ENCODE measurements at places on chromosomes 1 and 21.

DNA sequence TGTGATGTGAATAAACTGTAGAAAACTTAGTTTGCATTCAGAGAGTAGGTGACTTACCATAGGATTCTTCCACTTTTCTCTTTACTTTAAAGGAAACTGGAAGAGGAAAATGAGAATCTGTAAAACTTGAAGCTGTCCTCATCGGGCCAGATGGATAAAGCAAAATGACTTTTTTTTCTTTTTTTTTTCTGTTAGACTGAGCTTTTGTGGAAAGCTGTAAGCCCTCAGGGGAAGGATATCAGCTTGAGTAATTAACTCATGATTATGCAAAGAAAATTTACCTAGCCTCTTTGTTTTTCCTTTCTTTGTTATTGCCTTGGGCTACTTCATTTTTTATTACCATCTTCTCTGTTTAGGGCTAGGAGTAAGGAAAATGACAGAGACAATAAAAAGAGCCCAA is 53.4 kb downstream of the DPH5 start:
- DNase-seq: no peak

DNA sequence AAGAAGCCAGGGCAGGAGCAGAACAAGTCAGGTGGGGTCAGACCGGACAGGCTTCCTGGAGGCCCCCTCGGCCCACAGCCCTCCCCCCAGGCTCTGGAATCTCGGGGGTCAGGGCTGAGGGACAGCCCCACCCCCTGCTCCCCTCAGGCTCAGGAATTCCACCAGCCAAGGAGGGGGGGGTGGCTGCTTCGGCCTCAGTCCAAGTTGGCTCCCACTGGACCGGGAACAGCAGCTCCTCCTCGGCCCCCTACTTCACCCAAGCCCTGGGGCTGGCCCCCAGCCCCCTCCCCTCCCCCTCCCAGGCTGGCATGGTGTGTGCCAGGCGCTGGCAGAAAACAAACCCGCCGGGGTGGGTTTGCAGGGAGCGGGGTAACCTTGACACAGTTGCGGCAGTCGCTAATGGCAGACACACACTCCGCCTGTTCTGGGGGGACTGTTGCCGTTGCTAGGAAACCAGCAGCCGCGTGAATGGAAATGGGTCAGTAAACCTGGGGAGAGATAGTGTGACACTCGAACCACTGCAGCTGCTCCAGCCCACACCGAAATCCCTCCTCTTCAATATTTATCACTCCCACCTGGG is 32.4 kb downstream of the AHDC1 start:
- DNase-seq: no peak

DNA sequence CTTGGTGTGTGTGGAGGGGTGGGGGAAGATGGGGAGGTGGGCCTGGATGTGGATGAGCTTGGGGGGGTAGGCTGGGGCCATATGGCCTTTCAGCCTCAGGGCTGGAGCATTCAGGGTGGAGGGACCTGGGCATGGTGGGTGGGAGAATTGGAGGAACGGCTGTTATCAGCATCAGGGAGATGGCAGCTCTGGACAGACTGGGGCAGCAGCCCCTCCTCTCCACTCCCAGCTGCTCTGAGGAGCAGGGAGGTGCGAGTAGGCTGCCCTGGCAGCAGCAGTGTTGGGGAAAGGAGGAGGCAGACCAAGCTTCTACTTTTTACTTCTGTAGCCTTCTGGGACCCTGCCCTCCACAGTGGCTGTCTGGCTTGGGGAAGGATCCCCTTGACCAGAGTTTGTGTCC is 10.2 kb downstream of the PPFIA4 start:
- no peak for DNase-seq

- DNase-seq: no peak
Observed at GRCh38 chr1:109427171-109427467, 871 bp upstream of the PSMA5 start.

GRCh38 chr21:34669149-34669879 is 520 bp downstream of the CLIC6 start:
- peak; percentile 37 for DNase-seq

- DNase-seq: no peak
Observed at GRCh38 chr1:178489399-178489798, 7.4 kb downstream of the CLEC20A start.

DNA sequence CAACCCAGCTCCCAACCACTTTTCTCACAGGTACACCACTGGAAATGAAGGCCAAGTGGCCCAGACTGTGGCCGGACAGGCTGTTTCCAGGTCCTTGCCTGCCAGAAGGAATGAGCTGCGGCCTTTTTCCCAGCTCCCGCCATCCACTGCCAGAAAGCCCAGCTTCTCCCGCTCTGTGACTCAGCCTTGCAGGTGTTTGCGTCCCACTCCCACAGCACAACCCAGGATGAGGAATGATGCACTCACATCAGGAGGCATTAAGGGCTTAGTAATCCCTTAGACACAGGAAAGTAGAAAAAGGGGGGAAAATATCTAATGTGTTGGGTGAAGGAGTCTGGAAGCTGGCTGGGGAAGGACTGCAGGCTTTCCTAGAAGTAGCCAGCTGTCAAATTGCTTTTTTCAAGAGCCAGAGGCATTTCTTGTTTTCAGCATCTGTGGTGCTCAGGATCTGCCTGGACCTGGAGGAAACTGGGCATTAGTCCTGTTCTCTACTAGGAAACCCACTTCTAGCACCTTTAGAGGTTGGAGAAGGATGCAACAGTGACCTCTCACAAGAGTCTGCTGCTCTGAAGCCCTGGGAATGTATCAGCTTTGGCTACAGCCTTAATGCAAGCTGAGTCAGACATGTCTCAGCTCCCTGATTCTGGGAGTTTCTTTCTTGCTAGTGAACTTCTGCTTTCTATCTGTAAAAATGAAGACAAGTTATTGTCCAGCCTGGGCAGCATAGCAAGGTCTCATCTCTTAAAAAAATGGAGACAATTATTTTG is 13.2 kb upstream of the MAP1LC3C start:
- DNase-seq: no peak

- DNase-seq: peak; percentile 32
Observed at GRCh38 chr1:247322849-247323586, 8.6 kb downstream of the ZNF496 start.

GRCh38 chr1:69649383-69649990 is 81.8 kb downstream of the LRRC7 start:
- DNase-seq: no peak

GRCh38 chr1:204556458-204557052 is 40.3 kb downstream of the MDM4 start:
- no peak for DNase-seq

GRCh38 chr1:2324553-2325366 is 66.6 kb downstream of the MORN1 start:
- no peak for DNase-seq

GRCh38 chr1:235932090-235932510 is 65.4 kb upstream of the LYST start:
- no peak for DNase-seq

- no peak for DNase-seq
Observed at GRCh38 chr21:36204980-36205379, 48.4 kb downstream of the DOP1B start.

GRCh38 chr1:48728584-48728983 is 48.1 kb downstream of the BEND5 start:
- DNase-seq: no peak

- no peak for DNase-seq
Observed at GRCh38 chr1:117579221-117579906, 26.5 kb upstream of the TENT5C start.

GRCh38 chr21:17631195-17631594 is 18.5 kb upstream of the BTG3 start:
- no peak for DNase-seq

GRCh38 chr1:212953321-212953720 is 3.0 kb downstream of the VASH2 start:
- DNase-seq: no peak

DNA sequence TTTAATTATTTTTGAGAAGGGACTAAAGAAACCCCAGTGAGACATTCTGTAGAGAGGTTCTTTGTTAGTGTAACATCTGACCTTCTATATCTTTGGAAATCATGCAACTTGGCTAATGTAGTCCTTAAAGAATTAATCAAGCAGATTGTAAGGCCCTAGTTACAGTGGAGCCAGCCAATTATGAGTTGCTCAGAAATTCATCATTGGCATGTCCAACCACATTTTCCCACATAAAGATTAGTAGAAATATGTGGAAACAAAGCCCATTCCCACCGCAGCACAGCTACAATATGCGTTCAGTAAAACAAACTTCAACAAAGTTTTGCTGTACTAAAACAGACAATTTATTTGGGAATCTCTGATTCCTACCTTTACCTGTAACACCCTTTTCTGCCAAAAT is 27.8 kb downstream of the WNT2B start:
- no peak for DNase-seq

DNA sequence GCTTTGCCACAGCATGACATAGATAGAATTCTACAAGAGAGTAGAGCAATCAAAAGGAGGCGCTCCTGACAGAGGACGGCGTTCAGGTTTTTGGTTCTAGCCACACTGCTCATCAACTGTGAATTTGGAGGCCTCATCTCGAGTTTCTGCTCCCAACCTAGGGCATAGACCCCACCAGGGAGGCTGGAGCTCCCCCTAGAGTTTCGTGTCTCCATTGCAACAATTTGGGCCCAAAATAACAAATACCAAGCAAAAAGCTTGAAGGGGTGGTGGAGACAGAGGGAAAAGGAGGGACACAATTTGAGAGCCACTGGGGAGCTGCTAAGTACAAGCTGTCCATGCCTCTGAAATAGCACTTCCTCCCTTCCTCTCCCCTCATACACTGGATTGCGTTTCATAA is 297.0 kb downstream of the GPATCH2 start:
- DNase-seq: no peak

Data from stimulated activated naive CD8-positive, alpha-beta T cell treated with anti-CD3 and anti-CD28 coated beads, Interleukin-15, Interleukin-2, amounts not matched to agents 100 U/mL and 50 U/mL, for 24 hours (primary cell).